ENCODE measurements at places on chromosomes 6 and 20.

DNA sequence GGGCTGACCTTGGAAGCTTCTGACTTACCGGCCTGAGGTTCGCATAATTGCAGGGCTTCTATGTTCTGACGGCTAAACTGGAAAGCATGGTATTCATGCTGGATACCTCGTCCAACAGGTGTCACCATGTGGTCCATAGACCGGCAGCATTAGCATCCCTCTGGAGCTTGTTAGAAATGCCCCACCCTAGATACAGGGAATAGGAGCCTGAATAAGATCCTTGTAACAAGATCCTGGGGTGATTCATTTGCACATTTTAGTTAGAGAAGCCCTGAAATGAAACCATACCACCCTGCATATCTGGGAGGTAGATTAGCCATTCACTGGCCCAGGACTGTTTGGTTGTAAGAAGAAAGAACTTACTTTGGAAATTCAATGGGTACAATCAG is 77.7 kb downstream of the TMEM170B start:
- DNase-seq = no peak

DNA sequence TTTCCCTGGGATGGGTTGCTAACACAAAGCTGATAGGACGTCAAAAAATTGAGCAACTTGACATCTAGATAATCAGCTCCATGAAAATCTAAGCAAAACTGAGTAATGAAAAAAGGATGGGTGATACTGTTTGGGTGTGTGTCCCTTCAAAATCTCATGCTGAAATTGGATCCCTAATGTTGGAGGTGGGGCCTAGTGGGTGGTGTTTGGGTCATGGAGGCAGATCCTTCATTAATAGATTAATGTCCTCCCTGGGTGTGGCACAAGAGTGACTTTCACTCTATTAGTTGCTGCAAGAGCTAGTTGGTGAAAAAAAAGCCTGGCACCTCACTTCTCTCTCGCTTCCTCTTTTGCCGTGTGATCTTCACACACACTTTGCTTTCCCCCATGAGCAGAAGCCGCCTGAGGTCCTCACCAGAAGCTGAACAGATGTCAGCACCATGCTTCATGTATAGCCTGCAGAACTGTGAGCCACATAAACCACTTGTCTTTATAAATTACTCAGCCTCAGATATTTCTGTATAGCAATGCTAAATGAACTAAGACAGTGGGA is 160.9 kb downstream of the FRK start:
- no peak for DNase-seq

DNA sequence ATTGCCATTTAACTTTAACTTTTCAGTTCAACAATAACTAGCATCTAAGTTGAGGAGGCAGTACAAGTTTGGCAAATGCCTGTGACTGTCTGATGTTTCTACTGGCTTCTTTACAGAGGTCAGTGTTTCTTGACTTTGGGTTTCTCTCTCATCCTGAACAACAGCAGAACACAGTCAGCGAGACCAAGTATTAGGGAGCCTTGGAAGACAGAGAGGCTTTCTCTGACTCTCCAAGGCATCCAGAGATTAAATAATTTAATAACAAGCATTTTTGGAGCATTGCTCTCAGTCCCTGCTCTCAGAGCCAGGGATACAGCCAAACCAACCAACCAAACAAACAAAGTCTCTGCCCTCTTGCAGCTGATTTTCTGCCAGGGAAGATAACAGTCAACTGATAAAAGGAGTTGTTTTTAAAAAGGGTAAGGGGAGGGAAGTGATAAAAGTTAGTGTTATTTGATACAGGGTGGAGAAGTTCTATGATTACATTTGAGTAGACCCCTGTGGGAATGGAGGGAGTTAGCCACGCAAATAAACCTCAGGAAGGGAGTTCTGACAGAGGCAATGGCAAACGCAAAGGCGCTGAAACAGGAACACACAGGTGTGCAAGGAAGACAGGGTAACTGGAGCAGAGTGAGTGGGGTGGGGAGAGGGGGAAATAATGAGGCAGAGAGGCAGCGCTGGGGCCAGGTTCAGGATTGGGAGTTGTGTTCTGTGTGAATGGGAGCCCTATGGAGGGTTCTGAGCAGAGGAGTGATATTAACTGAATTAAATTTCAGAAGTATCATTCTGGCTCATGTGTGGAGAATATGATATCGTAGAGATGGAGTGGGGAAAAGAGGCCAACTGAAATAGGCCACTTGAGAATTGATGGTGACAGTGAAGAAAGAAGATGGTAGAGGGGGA is 55.2 kb downstream of the SEL1L2 start:
- no peak for DNase-seq

GRCh38 chr6:25548451-25548850 is 103.6 kb upstream of the SCGN start:
- no peak for DNase-seq

DNA sequence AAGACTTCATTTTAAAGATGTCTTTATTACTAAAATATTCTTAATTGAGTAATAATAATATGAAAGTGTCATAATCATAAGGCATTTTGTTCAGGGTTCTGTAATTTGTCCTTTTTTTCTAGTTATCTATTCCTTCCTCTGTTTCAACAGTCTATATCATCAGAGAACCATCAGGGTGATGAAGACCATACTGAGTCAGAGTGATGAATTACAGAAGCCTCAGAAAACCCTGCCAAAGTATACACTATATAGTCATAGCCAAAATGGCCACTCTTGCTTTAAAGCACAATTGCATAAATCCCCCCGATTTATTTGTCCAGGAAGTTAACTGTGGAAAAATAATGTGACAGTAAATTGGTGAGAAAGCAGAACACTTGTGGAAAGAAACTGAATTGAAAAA is 735.0 kb downstream of the EPHA7 start:
- no peak for DNase-seq

GRCh38 chr20:24981282-24981681 is 11.3 kb downstream of the APMAP start:
- no peak for DNase-seq

GRCh38 chr6:154306696-154307095 is 49.9 kb downstream of the IPCEF1 start:
- no peak for DNase-seq

GRCh38 chr6:90184334-90185298 is 112.0 kb downstream of the BACH2 start:
- no peak for DNase-seq

GRCh38 chr6:87093651-87094050 is 1.3 kb downstream of the CGA start:
- no peak for DNase-seq

GRCh38 chr20:51327251-51327841 is 215.2 kb downstream of the NFATC2 start:
- DNase-seq = peak; percentile 55
